ENCODE measurements at places on chromosomes 13 and 19. TPM values are rescaled to one million over a fixed set of nuclear protein-coding genes. Genes with fewer than 3 reads are reported as not detected.

GRCh38 chr13:43057653-43058317, 34.4 kb downstream of the DNAJC15 start:
- DNase-seq, result peak; percentile 97

GRCh38 chr13:102089722-102090121, 312.1 kb downstream of the FGF14 start:
- no peak for DNase-seq

- DNase-seq, result no peak
These were observed 14.9 kb upstream of the ZBTB7A start for GRCh38 chr19:4081441-4082129.

DNA sequence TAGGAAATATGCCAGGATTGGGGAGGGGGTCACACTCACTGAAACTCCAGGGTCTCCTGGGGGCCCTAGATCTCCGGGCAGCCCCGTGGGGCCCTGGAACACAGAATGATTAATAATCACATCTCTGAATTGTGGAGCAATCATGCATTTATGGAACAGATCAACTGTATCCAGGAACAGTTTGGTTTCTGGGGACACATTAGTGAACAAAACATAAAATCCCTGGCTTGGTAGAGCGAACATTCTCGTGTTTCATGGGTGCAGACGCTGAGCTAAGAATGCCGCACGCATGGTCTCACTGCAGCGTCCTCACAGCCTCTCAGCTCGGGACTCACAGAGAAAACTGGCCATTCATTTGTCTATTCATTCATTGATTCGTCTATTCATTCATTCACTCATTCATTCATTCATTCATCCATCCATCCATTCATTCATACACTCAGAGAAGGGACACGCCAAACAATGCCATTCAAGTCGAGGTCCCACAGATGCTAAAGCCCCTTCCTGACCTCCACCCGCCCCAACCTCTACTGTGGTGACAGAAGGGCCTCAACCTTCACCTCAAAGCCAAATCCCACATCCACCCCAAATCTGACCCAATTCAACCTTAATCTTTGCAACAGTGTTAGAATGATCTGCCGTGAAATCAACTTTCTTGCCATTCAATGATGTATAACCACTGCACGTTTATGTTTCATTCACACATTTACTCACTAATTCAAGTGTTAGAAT, 35.0 kb upstream of the OLFM2 start:
- no peak for DNase-seq

- no peak for DNase-seq
These were observed 4.1 kb downstream of the ISYNA1 start for GRCh38 chr19:18433735-18434398.

DNA sequence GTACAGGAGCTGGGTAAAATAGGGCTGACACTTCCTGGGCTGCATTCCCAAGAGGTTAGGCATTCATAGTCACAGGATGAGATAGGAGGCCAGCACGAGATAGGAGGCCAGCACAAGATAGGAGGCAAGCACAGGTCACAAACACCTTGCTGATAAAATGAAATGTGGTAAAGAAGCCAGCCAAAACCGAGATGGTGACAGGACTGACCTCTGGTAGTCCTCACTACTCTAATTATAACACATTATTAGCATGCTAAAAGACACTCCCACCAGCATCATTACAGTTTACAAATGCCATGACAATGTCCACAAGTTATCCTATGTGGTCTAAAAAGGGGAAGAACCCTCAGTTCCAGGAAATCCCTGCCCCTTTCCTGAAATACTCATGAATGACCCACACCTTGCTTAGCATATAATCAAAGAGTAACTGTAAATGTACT, 20.9 kb upstream of the IGSF23 start:
- DNase-seq, result no peak

- no peak for DNase-seq
These were observed 49.9 kb downstream of the UFM1 start for GRCh38 chr13:38399535-38399934.

DNA sequence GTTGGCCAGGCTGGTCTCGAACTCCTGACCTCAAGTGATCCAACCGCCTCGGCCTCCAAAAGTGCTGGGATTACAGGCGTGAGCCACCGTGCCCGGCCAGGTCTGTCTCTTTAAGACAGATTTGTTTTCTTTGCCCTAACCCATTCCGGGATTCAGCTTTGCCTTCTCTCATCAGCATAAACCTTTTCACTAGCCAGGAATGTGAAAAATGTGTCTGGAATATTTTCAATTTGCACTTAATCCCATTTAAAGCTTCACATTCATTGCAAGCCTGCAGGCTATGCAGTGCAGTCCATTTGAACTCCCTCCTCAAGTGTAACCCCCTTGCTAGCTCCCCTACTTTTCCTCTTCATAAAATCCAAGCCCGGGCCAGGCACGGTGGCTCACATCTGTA, 880 bp upstream of the TMEM160 start:
- DNase-seq, result no peak

DNA sequence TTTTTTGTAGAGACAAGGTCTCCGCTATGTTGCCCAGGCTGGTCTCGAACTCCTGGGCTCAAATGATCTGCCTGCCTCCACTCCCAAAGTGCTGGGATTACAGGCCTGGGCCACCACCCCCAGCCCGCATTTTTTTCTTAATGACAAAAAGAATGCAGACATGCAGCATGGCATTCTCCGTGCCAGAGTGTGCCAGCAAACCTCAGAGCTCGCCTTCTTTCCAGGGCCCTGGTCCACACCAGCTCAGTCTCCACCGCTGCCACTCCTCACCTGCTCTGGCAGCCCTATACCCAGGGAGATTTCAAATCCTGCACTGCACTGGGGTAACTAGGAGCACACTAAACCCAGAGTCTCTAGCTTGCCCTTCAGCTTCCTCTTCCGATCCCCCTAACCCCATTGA, 41.7 kb downstream of the ZIC5 start:
- DNase-seq, result no peak

- no peak for DNase-seq
These were observed 44.4 kb downstream of the C1QTNF9 start for GRCh38 chr13:24353736-24354135.

DNA sequence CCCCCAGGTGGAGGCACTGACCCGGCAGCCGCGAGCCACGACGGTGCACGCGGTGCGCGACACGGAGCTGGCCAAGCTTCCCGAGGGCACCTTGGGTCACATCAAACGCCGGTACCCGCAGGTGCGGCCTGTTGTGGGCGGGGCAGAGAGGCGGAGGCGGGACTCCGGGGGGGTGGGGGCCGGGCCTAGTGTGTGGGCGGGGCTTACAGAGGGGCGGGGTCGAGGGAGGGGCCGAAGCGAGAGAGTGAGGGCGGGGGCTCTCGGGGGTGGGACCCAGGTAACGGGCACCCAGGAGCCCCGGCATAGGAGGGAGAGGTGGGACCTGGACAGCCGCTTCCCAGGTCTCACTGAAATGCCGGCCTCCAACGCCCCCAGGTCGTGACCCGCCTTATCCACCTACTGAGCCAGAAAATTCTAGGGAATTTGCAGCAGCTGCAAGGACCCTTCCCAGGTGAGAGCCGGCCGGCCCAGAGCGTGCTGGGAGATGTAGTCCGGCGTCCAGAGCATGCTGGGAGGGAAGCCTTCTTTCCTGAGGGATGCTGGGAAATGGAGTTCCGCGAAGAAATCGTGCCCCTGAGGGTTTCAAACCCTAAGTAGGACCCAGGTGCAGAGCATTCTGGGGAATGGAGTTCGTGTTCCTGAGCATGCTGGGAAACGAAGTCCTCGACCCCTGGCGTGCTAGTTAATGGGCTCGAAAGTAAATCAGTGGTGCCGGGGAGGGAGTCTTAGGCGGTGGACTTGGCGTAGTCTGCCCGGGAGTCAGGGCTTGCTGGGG, 15.7 kb downstream of the PNPLA6 start:
- no peak for DNase-seq

GRCh38 chr13:100754459-100754858, 79.9 kb upstream of the TMTC4 start:
- no peak for DNase-seq

GRCh38 chr19:5956728-5957127, 21.2 kb downstream of the RANBP3 start:
- no peak for DNase-seq

GRCh38 chr19:49255674-49256073, 69.3 kb downstream of the SLC6A16 start:
- no peak for DNase-seq

DNA sequence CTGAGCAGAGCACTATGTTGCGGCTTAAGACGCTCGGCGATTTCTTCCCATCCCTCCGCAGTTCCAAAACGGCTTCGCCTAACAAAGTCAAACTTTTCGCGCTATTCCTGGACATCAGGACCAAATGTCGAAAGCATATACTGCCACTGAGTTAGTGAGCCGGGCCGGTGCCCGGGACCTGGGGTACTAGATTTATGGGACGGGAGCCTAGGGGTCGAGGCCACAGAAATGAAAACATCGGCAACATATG, 699 bp downstream of the RCBTB2 start:
- DNase-seq, result no peak

GRCh38 chr19:15288146-15288963, 44.0 kb downstream of the BRD4 start:
- DNase-seq, result no peak

- no peak for DNase-seq
These were observed at the start of gene AZU1 for GRCh38 chr19:827710-828321. Gene AZU1, plus strand, starts transcription at chr19:827837. Its CDS starts 10 bp downstream, at chr19:827847.

DNA sequence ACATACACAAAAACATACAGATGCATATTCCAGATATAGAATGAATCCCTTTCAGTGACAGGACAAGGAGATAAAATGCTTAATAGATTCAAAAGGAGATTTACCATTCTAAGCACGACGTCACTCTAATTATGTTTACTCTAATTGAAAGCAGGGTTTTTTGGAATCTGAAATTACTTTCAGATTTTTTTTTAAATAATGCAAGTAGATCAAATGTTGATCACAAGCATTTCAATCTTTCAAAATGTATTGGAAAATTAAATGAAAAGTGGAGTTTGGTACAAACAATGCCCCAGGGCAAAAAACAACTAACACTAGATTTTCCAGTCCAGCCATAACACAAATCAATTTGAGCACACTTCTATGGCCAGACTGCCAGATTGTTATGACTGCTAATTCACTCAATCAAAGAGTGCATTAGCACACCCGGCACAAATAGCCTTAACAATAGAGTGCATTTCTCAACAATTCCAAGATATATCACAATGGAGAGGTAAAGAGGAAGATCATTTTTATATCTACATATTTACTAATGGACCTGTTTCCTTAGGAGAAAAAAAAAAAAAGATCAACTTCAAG, 4.3 kb upstream of the DACH1 start:
- no peak for DNase-seq

DNA sequence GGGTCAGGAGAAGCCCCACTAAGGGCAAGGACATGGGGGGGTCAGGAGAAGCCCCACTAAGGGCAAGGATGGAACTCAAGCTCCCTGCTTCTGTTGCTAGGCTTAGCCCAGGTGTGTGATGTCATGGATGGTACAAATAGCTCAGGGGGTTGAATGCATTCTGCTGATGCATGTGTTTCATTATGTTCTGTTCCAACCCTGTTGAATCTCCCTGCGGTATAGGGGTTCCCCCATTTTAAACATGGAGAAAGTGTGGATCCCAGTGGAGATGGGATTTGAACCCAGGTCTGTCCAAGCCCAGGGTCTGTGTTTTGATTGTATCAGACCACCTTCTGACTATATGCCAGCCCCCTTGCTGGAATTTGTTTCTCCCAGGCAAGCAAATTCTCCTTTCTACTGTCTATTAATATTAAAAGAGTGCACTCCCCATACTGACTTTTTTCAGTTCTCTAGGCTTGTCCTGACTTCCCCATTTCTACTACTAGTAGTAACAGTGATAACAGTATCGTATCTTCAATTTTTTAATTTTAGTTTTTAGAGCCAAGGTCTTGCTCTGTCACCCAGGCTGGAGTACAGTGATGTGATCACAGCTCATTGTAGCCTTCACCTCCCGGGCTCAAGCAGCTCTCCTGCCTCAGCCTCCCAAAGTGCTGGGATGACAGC, 6.7 kb downstream of the ZNF865 start:
- no peak for DNase-seq

DNA sequence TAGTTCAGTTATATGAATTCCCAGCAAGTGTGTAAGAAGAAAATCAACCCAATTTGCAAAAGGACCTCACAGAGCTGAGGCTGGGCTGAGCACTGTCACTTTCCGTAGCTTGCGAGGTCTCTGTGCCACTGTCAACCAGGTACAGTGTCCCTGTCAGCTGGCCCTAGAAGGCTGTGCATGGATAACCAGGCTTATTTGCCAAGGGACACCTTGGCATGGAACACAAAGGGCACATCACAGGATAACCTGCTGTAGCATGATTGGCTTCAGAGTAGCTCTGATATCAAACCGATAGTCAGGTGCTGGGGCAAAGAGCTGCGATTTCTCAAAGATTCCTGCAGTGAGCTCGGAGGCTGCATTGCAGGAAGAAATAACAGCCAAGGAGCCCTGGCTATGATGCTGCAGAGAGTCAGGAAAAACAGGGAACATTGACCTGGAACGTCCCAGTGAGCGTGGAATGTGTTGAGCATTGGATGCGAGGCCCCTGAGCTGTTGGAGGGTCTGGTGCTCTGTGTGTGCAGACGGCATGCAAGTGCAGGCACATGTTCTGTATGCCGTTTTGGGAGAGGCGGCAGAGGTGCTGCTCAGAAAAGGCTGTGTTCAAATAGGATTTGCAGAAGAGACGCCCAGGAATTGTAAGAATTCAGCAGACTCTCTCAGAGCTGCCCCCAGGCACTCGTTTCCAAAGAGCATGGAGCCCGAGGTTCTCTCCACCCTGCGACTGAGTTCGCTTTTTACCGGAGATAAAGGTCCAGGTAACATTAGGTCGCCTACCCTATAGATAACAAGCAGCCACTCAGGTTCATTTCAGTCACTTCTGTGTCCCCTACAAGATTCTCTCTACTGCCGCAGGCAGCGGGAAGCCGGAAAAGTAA, 213.5 kb upstream of the IRS2 start:
- DNase-seq, result no peak

DNA sequence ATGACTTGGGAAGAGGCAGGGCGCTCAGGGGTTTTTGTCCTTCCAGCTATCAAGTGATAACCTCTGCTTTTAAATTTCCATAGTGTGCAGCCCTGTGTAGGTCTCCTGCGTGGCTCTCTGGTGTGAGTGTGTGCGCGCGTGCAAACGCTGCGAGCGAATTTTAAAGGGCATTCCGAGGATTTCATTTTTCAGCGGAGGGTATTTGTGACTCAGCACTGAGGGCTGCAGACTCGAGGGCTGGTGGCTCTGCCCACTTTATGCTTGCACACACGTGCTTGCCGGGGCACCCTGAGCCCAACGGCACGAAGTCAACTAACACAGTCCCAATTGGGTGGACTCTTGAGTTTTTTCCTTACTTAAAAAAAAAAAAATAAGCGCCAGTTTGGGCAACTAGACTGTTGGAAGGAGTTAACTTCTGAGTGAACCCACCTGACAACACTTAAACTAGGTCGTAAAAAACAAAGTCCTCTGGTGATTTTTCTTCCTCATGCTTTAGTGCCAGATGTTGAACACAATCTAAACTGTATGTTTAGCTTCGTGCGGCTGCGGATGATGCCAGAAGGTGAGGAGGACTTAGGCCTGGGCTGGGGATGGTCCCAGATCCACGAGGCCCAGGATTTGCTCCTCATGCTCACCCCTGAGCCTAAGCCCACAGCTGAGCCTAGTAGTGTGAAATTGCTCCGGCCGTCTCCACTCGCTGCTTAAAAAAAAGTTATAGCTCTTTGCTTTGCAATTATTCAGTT, 2.1 kb downstream of the FGF9 start:
- no peak for DNase-seq

The NUMBL gene
- 0.49 TPM for total RNA-seq

The FLT1 gene
- total RNA-seq, result 0.02 TPM

The MOB3A gene
- total RNA-seq, result 4.3 TPM

The TDRD12 gene
- total RNA-seq, result 0.60 TPM

The MICU2 gene
- total RNA-seq, result 56.5 TPM

The IFNL3 gene
- not detected for total RNA-seq

The ZNF221 gene
- total RNA-seq, result 3.4 TPM

The SPRED3 gene
- total RNA-seq, result 0.15 TPM

The ANGPTL8 gene
- 27.3 TPM for total RNA-seq

The FGF22 gene
- not detected for total RNA-seq
